Upper lobe of left lung (tissue), 6 donors: ENCODE measurements at places on chromosomes 13 and 19.

GRCh38 chr19:8041531-8041931, 11.0 kb upstream of the CCL25 start:
- DNase-seq: no peak

GRCh38 chr13:81211713-81212112, 870.8 kb upstream of the SPRY2 start:
- DNase-seq: no peak

DNA sequence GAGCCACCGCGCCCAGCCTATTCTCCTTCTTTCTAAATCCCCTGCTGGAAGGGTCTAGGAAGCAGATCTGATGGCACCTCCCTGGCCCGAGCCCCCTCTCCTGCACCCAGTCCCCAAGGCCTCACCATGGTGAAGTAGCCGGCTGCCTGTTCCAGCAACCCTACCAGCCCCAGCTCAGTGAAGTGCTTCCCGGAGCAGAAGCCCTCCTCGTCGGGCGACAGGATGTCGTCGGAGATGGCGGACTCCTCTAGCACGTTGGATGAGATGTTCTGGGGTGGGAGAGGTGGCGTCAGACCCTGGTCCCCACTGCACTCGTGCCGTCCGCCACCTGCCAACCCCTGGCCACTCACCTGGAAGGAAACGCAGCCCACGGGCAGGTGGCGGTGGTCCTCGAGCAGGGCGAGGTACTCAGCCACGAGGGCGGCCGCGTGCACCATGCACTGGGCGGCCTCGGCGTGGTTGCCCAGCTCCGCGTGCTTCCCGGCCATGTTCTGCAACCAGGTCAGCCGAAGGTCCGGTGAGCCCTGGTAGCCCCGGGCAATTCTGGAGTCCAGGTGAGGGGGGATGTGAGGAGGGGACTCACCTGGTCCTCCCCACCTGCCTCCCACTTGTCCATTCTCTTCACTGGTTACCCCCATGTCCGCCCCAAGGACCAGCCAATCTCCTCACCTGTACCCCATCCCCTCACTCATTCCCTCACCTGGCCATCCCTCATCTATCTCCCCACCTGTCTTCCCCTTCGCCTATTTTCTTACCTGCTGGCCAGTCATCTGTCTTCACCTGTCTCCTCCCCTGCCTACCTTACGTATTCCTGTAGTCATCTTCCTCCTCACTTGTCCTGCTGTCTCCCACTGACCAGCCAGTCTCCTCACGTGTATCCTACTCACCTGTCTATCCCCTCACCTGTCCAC, 11.5 kb upstream of the KANK2 start:
- no peak for DNase-seq

DNA sequence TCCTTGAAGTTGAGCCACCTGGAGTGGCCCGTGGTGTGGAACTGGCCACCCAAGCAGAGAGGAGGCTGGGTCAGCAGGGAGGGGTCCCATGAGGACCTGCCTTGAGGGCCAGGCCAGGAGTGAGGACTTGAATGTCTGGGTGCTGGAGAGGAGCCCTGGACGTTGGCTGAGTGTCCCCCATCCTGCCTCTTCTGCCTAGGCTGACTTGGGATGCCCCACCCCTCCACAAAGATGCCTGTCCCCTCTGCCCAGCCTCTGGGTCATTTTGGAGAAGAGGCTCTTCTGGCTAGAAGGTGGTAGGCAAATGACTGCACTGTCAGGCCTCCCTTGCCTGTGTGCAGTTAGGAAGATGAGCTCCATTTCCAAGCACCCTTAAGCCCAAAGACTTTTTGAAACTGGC, 1.7 kb downstream of the SSBP4 start:
- DNase-seq: no peak

GRCh38 chr13:98556968-98557631, 19.8 kb downstream of the STK24 start:
- DNase-seq: no peak

DNA sequence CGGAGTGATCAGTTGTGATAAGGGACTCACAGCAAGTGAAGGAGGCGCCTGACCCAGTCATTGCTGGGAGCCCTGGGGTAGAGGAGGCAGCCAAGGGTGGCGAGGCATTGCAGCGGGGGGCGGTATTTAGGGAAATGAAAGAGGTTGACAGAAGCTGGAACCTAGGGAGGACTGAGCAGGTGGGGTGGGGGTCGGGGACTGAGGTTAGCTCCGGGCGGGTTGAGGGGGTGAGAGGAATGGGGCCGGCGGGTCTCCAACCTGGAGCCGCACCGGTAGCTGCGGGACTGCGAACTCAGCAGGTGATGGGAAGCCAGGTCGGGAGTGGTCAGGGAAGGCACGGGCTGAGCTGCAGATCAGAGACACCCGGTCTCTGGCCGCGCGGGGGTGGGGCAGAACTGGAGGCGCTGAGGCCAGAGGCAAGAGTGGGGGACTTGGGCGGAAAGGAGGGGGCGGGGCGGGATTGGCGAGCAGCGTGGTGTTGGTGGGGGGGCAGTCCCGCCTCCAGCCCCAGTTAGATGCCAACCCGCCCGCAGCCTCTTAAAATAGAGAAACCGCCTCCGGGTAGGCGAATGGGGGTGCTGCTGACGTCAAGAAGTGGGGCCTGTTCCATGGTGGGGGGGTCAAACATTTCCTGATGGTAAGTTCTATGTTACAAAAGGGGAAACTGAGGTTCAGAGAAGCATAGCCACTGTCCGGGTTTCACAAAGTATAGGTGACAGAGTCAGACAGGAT, 1.5 kb downstream of the MAST3 start:
- DNase-seq: no peak

DNA sequence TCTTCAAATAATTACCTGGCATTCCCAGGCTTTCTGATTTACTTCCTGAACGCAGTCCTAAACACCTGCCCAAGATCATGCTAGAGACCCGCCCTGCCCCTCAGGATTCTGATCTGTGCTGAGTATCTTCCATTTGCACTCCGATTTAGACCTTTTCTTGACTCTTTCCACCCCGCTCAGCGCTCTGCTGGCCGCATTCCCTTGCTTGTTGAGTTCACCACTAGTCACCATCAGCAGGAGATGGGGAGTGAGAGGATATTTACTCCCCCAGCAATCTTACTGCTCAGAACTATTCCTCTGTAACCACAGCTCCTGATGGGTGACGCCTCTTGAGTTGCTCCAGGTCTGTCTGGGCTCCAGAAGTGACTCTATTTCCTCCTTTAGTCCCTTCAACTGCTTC, 419.4 kb upstream of the MIR17HG start:
- DNase-seq: no peak

DNA sequence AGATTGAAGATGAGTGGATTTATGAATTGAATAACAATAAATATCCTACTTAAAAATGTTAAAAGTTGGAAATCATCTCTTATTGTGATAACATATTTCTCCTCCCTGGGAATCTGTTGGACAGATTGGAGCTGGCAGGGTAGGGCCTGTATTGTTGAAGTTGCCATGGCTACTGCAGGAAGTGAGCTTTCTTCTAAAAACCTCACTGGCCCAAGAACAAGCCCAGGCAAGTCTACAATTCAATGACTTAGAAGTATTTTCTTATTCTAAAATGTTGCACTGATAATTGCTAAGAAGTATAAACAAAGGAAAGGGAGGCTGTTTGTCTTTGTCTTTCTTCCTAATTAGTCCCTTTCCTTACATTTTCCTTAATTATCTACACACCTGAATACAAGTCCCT, 112.1 kb downstream of the DLEU7 start:
- DNase-seq: no peak

GRCh38 chr19:16089010-16089846, 12.9 kb downstream of the TPM4 start:
- no peak for DNase-seq

GRCh38 chr13:97403893-97404750, 29.8 kb upstream of the RAP2A start:
- no peak for DNase-seq

- no peak for DNase-seq
Measured at GRCh38 chr19:772730-773436, 22.0 kb downstream of the MISP start.

DNA sequence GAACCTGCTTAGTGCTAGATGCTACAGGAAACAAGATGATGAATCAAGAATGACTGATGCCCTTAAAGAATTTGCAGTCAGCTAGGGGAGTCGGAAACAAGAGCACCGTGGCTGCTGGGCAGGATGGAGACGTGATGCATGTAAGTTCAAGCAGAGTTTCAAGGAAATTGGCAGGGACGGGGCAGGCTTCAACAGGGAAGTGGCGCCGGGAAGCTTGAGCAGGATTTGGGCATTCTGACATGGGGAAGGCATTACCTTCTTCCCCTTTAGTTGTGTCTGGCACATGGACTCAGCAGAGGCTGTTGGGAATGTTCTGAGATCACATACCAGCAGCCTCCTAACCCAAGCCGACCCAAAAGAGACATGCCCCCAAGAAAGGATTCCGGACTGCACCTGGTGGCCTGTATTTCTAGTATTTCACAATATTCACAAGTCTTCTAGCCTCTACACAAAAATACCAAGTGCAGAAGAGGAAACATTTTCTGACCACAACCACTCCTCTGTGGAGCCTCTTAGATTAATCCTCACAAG, 138.2 kb downstream of the CRYL1 start:
- no peak for DNase-seq

GRCh38 chr19:40813182-40813581, 14.2 kb downstream of the EGLN2 start:
- DNase-seq: peak; percentile 61

GRCh38 chr19:12551060-12551832, at the start of gene ZNF564:
Gene ZNF564 (minus strand): TSS chr19:12551482. CDS start chr19:12551332, 150 bp downstream.
- peak; percentile 98 for DNase-seq

DNA sequence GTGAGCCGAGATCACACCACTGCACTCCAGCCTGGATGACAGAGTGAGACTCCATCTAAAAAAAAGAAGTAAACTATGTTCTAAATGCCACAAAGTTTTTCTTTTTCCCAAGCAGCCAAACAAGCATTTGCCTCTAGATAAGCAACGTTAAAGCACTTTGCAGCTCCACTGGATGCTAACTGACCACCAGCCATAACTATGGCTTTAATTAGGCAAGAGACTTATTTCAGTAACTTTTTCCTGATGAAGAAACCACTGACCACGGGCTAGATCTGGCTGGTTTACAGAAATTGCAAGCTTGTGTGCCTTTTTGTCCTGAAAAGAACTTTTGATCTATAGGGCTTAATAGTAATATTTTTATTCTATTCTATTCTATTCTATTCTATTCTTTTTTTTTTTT, 22.1 kb downstream of the CD70 start:
- no peak for DNase-seq

GRCh38 chr13:111572956-111573761, 252.7 kb downstream of the TEX29 start:
- DNase-seq: no peak

- peak; percentile 95 for DNase-seq
Measured at GRCh38 chr19:50414864-50415660, 3.7 kb upstream of the SPIB start.

DNA sequence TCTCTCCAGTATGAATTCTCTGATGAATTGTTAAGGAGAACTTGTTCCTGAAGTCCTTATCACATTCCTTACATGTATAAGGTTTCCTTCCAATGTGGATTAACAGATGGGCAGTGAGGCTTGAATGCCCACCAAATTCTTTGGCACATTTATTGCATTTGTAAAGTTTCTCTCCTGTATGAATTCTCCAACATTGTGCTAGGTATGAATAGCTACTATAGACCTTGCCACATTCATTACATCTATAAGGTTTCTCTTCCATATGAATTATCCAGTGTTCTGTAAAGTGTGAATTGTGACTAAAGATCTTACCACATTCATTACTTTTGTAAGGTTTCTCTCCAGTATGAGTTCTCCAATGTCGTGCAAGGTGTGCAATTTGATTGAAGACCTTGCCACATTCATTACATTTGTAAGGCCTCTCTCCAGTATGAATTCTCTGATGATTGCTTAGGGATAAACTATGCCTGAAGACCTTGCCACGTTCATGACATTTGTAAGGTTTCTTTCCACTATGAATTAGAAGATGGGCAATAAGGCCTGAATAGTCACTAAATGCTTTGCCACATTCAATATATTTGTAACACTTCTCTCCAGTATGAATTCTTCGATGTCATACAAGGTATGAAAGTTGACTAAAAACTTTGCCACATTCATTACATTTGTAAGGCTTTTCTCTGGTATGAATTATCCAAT, 20.4 kb downstream of the ZNF578 start:
- DNase-seq: no peak
